Sigmoid colon (tissue), 7 donors: ENCODE measurements at places on chromosomes 5 and 9. TPM values are rescaled to one million over a fixed set of nuclear protein-coding genes. Genes with fewer than 3 reads are reported as not detected.

GRCh38 chr5:33701251-33701650, 190.5 kb downstream of the ADAMTS12 start:
- DNase-seq = no peak

DNA sequence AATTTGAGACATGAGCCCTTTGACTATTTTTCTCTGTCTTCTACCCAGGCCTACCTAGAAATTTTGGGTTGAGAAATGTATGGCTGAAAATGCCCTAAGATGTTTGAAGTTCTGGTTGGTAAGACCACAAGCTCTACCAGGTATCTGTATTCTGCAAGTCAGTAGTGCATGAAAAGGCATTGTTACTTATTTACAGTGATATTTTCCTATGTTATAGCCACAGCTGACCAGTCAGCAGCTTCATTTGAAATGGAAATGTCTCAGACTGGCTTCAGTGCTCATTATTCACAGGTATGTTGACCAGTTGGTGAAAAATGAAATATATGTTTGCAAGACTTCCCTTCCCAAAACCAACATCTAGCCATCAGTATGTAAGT, 91.9 kb upstream of the ITGA2 start:
- no peak for DNase-seq

DNA sequence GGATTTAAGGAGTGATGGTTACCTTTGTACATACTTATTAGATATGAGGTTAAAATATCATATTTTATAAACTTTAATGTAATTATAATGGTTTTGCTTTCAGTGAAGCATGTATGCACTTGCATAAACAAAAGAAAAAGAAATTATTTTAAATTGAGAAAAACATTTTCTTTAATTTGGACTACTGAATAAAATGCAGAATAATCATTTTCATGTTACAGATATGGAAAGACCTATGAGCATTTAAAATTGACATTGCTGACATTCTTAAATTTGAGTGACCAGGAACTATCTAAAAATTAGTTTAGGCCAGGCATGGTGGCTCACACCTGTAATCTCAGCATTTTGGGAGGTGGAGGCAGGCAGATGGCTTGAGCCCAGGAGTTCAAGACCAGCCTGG, 49.2 kb downstream of the LIX1 start:
- no peak for DNase-seq

The RNF208 gene
- not detected for total RNA-seq

The TAF11L5 gene
- not detected for total RNA-seq

- DNase-seq = no peak
Observed at GRCh38 chr5:166781737-166782136, 1509.7 kb upstream of the WWC1 start.

GRCh38 chr9:88092797-88093331, 45.4 kb downstream of the SPATA31C2 start:
- DNase-seq = peak; percentile 72

GRCh38 chr5:10745133-10745532, 15.9 kb downstream of the DAP start:
- DNase-seq = no peak

- peak; percentile 53 for DNase-seq
Observed at GRCh38 chr5:142360607-142361120, 35.8 kb upstream of the SPRY4 start.

GRCh38 chr9:27445688-27446087, 78.4 kb upstream of the IFNK start:
- no peak for DNase-seq

The HTR4 gene
- 3.1 TPM for total RNA-seq

DNA sequence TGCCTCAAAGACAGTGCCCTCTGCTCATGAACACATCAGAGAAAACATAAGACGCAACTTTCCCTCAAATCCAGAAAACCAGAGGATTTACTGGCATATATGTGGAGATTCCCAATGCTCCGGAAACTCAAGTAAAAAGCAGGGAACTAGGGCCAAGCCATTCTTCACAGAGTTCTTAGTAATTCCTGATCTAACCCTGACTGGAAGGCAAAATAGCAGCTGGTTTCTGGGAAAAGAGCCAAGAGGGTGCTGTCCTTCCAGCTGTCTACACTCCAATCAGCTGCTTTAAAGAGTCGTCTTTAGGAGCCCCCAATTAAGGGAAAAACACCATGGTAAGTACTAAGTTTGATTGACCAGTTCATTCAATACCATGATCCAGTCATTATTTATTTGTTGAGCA, 49.6 kb downstream of the GNA14 start:
- no peak for DNase-seq

- DNase-seq = no peak
Observed at GRCh38 chr5:142552107-142552506, 133.8 kb downstream of the FGF1 start.

GRCh38 chr5:160508780-160509361, 87.2 kb downstream of the PTTG1 start:
- peak; percentile 73 for DNase-seq

The NRARP gene
- total RNA-seq = 2.8 TPM

GRCh38 chr5:167908606-167909005, 382.8 kb upstream of the WWC1 start:
- no peak for DNase-seq

GRCh38 chr5:126808521-126808988, 31.6 kb downstream of the LMNB1 start:
- DNase-seq = no peak

The LRRC26 gene
- not detected for total RNA-seq
